ENCODE measurements at places on chromosomes 2 and 18.

DNA sequence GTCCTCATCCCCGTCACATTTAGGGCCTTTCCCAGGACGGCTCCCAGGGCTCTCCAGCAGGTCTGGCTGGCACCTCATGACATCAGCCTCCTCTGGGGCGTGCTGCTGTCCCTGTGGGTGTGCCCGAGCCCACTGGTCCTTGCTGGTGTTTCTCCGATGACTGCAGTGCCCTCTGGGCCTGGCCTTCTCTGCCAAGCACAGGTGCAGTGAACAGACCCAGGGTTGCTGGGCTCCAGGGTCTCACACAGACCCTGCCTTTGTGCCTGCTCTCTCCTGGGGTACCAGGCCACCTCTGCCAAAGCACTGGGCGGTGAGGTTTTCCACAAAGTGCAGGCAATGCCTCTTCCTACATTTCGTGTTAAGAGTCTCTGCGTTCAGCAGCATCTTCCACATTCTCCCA is 246.1 kb downstream of the ACKR3 start:
- DNase-seq = no peak

GRCh38 chr2:170715932-170716777 is 1.0 kb downstream of the SP5 start:
- DNase-seq = no peak

GRCh38 chr2:175218551-175218950 is 37.0 kb upstream of the ATP5MC3 start:
- DNase-seq = no peak

- DNase-seq = no peak
Measured at GRCh38 chr2:71778514-71778913, 325.2 kb downstream of the DYSF start.

DNA sequence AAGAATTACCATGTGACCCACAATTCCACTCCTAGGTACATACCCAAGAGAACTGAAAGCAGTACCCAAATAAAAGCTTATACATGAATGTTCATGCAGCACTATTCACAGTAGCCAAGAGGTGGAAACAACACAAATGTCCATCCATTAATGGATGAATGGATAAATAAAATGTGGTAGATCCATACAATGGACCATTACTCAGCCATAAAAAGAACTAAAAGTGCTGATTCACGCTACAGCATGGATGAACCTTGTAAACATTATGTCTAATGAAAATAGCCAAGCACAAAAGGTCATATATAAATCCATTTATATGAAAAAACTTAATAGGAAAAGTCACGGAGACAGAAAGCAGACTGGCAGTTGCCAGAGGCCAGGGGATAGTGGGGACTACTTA is 23.6 kb upstream of the ZFP36L2 start:
- no peak for DNase-seq

GRCh38 chr2:241036397-241036963 is 38.1 kb downstream of the SNED1 start:
- no peak for DNase-seq

DNA sequence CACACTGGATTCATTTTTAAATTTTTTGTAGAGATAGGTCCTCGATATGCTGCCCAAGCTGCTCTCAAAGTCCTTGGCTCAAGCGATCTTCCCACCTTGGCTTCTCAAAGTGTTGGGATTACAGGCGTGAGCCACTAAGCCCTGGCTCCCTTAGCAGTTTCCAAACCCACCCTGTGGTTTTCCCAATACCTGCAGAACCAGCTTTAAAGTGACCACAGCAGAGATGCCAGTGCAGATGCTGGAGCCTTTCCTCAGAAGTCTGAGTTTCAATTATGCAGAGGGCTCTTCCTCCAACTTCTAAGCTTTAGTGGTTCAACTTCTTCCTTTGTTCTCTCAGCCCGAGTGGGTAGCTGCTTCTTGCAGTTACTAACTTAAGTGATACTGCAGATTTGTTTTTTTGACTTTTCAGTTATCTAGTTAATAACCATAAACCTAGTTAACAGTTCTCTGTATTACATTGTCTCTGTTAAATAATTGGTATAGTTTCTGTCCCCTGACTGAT is 8.1 kb upstream of the HAAO start:
- DNase-seq = no peak
